GM06990 (cell line): ENCODE measurements at places on chromosomes 6 and 20.

GRCh38 chr6:159395609-159396008 lies 226.4 kb downstream of the FNDC1 start:
- DNase-seq: no peak

GRCh38 chr20:61487346-61487996 lies 235.4 kb downstream of the CDH4 start:
- no peak for DNase-seq

- DNase-seq: no peak
Observed at GRCh38 chr6:170101281-170102035, 189.4 kb downstream of the DLL1 start.

- no peak for DNase-seq
Observed at GRCh38 chr20:34320861-34321260, 17.7 kb upstream of the AHCY start.

- peak; percentile 72 for DNase-seq
Observed at GRCh38 chr6:135030056-135030473, 24.6 kb downstream of the HBS1L start.

GRCh38 chr6:34207695-34208443 lies 28.8 kb upstream of the HMGA1 start:
- DNase-seq: no peak

GRCh38 chr20:10639737-10640556 lies 33.9 kb downstream of the JAG1 start:
- DNase-seq: no peak

GRCh38 chr6:169779896-169780295 lies 28.5 kb downstream of the ERMARD start:
- no peak for DNase-seq

GRCh38 chr6:168381726-168382458 lies 59.1 kb upstream of the SMOC2 start:
- DNase-seq: no peak

DNA sequence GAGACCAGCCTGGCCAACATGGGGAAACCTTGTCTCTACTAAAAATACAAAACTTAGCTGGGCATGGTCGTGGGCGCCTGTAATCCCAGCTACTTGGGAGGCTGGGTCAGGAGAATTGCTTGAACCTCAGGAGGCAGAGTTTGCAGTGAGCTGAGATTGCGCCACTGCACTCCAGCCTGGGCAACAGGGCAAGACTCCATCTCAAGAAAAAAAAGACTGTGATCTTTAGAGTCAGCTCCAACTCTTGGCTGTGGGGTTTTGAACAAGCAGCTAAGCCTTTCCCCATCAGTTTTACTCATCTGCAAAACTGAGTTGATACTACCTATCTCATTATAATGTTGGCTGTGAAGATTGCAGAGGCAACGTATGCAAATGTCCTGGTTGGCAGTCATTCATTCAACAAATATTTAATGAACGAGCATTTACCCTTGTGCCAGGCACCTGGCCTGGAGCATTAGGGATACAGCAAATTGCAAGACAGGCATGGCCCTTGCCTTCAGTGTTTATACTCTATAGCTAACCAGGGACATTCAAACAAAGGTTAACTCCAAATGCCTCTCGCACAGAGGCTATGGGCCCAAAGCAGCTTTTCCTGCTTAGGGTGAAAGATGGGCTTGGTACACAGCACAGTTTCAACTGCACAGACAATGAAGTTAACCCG lies 37.8 kb downstream of the ILRUN start:
- no peak for DNase-seq

DNA sequence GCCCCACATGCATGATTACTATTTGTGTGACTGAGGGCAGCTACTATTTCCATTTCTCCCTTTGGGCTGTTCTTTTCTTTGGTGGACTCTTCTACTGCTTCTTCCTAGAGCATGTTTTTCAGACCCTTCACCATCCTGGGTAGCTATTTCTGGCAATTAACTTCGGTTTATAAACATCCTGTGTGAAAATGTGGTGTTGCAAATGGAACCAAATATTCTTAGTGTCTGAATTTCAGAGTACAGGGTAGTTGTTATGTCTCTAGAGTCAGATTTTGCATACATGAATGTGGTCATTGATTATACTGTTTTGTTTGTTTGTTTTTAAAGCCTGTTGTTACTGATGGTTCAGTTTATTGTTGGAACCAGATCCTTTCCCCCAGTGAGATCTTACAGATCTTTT lies 49.7 kb downstream of the PROKR2 start:
- DNase-seq: no peak

DNA sequence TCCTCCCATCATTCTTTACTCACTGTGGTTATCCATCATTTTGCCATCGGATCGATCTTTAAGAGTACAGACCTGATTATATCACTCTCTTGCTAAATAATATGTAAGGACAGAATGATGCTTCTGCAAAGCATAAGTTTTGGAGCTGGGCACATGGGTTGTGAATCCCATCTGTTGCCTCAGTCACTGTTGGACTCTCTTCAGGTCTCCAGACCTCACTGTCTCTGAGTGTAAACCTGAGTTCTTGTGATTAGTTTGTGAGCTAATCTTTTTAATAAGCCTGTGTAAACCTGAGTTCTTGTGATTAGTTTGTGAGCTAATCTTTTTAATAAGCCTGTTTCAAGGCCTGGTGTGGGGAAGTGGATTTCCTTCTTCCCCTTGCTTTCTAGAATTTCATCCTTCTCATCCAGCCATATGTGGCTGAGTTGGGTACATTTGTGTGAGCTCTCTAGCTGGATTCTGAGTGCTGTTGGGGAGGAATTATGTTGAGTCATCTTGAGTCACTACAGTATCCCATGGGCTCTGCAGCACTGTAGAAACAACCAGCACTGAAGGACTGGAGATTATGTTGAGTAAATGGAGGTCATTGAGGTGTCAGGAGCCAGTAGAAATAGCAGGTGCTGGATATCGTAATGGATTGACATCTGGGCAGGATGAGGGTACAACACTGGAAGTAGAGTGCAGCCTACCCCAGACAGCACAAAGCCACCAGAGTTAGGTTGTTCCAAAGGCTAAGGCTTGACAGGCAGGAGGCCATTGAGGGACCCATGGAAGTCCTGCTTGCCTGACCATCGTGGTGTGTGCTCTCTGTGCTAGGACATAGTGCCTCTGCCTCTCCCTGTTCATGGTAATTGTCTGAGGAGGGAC lies 52.4 kb downstream of the SCAND1 start:
- DNase-seq: no peak

GRCh38 chr6:346386-347030 lies 45.0 kb upstream of the IRF4 start:
- DNase-seq: no peak

DNA sequence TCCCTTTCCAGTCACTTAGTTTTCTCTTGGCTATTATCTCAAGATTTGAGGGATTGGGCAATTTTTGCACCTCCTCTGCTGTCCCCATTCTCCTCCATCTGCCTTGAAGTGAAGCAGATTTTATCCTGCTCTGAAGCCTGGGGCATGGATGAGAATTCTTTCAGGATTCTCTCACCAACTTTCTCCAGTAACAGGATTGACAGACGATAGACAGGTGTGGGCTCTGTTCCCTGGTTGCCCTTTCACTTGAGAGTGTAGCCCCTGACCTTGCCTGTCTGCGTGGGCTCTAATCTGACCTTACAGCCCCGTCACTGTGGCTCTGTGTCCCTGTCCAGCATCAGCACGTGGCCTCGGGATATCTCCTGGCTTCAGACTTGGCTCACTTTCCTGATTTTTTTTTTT lies 27.1 kb downstream of the CDYL start:
- no peak for DNase-seq

DNA sequence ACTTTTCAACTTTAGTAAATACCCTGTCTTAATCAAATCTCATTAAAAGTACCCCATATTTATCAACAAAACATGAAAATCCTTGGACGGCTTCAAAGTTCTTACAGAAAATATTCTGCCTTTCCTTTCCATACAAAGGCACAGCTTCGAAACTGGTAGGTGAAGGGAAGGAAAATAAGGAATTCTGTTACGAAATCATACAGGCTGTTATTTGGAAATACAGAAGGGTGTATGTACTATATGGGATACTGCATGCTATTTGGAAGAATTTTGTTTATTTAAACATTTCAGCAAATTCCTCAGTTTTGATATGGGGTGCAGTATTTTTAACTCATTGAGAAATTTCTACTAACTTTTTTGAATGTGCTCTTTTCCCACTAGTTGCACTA lies 138.4 kb upstream of the BTN3A2 start:
- no peak for DNase-seq

DNA sequence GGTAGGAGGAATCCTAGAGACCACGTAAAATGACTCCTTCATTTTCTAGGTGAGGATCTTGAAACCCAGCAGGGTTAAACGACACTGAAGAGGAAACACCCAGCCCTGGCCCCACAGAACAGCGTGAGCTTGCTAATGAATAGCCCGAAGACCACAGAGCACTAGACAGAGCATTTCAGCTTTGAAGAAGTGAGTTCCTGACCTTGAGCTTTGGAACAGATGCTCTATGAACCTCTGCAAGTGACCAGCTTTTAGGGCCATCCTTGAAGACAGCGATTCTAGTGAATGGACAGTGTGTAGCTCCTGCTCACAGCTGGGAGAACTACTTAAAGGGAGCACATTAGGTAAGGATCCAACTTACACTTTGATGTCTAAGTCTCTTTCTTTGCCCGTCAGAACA lies 74.0 kb upstream of the FRMD1 start:
- DNase-seq: no peak

DNA sequence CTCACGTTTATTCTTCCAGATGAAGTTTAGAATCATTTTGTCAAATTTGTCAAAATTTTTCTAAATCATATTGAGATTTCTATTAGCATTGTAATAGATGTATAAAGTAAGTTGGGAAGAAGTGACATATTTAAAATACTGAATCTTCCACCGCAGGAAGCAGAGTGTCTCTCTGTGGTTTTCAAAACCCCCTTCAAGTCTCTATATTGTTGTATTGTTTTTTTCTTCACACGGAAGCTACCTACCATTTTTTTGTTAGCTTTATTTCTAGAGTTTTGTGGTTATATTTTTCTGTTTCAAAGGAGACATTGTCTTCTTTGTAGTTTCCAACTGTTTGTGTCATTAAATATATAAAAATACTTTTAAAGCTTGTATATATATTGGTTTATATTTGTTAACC lies 188.6 kb downstream of the ZDHHC14 start:
- DNase-seq: no peak

- no peak for DNase-seq
Observed at GRCh38 chr20:34907616-34908469, 31.4 kb downstream of the ACSS2 start.

- no peak for DNase-seq
Observed at GRCh38 chr6:49462071-49462470, 982 bp downstream of the MMUT start.

GRCh38 chr6:148850964-148851363 lies 104.1 kb downstream of the UST start:
- DNase-seq: no peak

DNA sequence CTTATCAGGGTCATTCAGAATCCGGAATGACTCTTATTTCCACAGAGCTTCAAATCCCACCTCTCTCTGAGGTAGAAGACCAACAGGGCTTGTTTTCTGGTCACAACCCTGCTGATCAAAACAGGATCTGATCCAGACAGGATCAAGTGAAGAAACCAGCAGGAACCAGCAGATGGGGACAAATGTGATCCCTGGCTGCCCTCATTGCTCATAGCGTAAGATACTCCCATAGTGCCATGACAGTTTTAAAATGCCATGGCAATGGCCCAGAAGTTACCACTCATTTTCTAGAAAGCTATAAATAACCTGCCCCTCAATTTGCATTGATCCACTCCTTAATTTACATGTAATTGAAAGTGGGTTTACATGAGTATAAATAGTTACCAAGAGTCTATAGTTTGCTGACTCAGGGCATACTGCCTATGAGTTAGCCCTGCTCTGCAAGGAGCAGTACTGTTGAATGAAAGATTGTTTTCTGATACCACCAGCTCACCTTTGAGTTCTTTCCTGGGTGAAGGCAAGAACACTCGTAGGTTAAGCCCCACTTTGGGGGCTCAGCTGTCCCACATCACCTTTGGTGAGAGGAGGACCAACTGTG lies 6.2 kb upstream of the ZNF334 start:
- DNase-seq: no peak

GRCh38 chr6:143061597-143062385 lies 1.1 kb downstream of the AIG1 start:
- DNase-seq: no peak

GRCh38 chr6:72083976-72084375 lies 197.6 kb downstream of the RIMS1 start:
- DNase-seq: no peak

DNA sequence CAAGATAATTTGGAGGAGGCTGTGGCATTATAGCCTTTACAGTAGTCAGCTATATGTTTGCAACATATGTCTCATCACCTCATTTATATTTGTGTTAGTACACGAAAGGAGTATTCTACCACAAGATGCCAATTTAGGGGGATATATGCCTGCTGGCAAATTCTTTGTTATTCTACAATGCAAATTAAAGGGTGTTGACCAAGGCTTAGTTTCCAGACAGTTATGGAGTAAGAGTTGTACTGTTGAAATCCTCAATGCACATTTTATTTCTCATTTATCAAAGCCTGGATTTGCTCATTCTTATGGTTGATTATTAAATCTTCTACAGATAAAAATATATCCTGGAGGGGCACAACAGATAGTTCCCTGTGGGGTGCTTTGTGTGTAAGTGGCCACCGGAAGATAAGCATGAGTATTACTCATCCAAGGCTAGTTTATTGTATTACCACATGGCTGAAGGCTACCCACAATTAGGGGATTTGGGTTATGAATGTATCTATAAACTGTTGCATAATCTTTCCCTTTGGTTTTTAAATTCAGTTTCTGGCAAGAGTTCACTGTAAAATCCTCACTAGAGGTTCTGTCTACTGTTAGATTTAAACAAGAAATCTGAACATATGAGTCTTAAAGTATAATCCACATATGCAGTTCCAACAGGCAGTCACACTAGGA lies 9.0 kb downstream of the CST9 start:
- DNase-seq: no peak

DNA sequence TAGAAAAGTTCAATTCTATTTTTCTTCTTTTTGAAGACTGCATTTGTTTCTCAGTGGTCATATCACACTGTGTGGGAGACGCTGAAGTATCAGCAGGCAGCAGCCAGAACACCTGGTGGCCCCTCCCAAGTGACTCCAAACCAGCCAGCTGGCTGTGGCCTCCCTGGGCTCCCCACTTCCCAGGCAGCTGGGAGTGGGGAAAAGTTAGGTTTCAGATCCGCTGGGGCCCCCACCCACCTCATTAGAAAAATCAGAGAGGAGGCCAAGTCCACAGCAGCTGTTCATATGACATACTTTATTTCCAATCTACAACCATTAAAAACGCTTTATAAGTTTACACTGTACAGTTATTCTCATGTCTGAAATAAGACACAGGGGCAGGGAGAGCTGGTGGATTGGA lies 3.6 kb upstream of the DSN1 start:
- no peak for DNase-seq

- DNase-seq: no peak
Observed at GRCh38 chr20:59148701-59149493, 14.7 kb upstream of the ZNF831 start.

DNA sequence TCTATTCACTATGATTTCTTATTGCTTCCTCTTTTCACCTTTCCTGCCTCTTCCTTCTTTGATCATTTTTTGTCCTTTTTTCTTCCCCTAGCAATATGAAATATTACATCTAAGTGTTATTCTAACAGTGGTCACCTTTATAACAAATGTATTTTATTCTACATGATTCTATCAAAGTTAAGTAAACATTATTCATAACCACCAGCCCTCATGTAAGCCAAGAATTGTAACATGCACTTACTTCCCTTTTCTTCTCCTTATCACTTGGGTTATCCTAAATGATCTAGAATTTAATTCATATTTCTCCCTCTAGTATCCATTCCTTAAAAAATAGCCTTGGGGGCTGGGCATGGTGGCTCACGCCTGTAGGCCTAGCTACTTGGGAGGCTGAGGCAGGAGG lies 88.3 kb upstream of the SLC22A23 start:
- DNase-seq: no peak

- DNase-seq: no peak
Observed at GRCh38 chr6:15061908-15062515, 183.9 kb upstream of the JARID2 start.
